ENCODE measurements at places on chromosomes 2 and 18. TPM values are rescaled to one million over a fixed set of nuclear protein-coding genes. Genes with fewer than 3 reads are reported as not detected.

The CEP192 gene
- 34.1 TPM for total RNA-seq

GRCh38 chr2:231362555-231363184 lies 32.8 kb upstream of the B3GNT7 start:
- DNase-seq = no peak

- DNase-seq = no peak
Observed at GRCh38 chr2:238108423-238109183, 8.5 kb downstream of the ESPNL start.

DNA sequence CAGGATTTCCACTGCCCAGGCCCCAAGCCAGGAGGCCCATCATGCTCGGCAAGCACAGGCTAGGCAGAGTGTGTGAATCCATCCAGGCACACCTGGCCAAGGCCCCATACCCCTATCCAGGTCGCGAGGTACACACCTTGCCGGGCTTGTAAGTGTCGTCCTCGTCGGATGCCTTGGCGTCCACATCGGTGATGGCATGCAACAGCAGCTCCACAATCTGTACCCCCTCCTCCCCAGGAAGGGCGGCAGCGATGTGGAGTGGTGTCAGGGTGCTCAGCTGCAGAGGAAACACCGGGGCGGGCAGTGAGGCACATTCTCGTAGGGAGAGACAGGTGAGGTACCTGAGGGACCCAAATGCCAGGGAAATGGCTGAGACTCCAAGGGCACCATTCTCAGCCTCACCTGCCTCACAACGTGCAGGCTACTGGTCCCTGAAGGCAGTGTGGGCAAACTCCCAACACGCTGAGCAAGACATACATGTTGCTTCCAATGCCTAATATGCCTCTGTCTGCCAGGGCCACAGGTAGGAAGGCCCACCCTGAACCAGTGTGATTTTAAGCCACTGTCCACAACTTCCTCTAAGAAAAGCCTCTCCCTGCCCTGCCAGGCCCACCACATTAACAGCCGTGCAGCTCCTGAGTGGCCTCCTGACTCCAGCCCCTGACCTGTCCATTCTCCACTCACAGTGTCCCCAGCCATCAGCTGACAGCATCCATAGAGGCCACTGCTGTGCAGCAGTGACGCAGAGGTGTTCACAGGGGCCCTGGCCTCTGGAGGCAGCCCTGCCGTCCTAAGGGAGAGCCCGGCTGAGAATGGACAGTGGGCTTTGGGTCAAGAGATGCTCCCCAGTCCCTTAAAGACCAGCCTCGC lies 44.9 kb downstream of the ANKMY1 start:
- no peak for DNase-seq

The ECEL1 gene
- not detected for total RNA-seq

- no peak for DNase-seq
Observed at GRCh38 chr2:222307143-222307756, 8.5 kb upstream of the PAX3 start.

GRCh38 chr2:148560496-148560895 lies 84.1 kb upstream of the EPC2 start:
- DNase-seq = peak; percentile 57

GRCh38 chr2:160570376-160570775 lies 76.8 kb upstream of the RBMS1 start:
- DNase-seq = no peak

DNA sequence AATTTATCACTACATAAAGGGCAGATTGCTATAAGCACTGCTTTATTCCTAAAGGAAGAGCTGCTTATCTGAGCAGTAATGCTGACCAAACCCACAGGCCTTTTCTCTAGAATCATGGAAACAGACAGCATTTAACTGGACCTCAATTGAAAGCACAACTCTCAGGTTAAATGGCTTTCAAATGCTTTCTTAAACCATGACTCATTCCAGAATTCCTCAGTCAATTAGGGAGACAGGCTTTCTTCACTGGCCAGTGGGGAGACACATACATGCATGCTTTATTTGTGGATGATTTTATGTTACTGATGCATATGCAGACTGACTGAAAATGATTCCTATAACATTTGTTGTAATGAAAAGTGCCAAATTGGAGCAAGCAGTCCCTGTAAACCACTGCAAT lies 114.6 kb downstream of the ACVR1 start:
- DNase-seq = no peak

GRCh38 chr2:137031731-137032130 lies 266.4 kb downstream of the THSD7B start:
- no peak for DNase-seq

DNA sequence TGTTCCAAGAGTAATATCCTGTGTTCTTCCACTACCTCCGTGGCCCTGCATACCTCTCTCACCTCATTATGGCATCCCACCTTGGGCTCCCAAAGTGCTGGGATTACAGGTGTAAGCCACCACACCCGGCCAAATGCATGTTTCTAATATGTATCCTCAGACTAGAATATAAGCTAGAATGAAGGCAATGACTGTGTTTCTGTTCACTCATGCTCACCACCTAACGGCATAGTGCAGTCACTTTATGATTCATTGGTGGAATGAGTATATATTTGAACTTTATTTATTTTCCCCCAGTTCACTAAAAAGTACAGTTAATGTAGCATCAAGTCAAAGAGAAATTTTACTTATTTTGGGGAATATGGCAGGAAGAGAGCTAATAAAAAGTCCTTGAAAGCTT lies 11.3 kb downstream of the PIGN start:
- DNase-seq = no peak

- DNase-seq = no peak
Observed at GRCh38 chr2:25479761-25480160, 138.0 kb upstream of the DNMT3A start.

The ZNF396 gene
- total RNA-seq = 1.3 TPM

DNA sequence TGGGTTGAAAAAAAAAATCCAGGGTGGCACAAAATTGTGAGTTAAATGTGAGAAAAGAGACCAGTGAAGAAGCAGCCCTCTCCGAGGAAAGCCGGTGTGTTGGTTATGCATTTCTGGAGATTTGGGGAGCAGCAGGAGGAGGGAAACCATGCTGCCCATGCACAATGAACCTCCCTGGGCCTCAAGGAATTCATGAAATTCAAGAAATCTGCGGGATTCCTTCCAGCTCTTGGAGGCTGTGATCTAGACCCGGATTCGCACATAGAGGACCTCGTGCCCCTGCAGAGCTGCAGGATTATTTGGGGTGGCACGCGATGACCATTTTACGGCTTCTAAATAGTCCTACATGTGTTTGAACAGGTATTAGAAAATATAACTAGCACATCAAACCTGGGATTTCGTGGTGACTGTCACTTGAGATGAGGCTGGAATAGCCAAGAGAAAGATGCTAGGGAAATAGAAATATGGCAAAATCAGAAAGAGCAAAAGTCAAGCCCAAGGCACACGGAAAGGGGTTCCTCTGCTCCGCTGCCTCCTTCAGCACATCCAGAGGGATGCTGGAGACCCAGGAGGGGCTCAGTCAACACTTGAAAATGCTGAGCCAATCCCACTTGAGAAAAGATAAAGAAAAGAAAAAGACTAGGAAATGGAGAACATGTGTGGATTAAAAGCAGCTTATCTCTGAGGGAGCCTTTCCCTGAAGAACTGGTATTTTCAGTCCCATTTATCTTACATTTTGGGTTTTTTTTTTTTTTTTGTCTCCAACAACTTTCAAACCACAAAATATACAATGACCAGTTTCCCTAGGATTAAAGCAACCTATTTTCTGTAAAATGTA lies 22.0 kb downstream of the KCTD1 start:
- DNase-seq = no peak

- no peak for DNase-seq
Observed at GRCh38 chr2:23703583-23704385, 223.1 kb downstream of the ATAD2B start.

The CPLX4 gene
- under 0.01 TPM for total RNA-seq

GRCh38 chr18:49170925-49171505 lies 220.2 kb upstream of the SMAD7 start:
- DNase-seq = no peak

GRCh38 chr18:58497845-58498244 lies 131.0 kb downstream of the ALPK2 start:
- no peak for DNase-seq

GRCh38 chr2:203675086-203675485 lies 31.4 kb upstream of the CD28 start:
- DNase-seq = no peak

DNA sequence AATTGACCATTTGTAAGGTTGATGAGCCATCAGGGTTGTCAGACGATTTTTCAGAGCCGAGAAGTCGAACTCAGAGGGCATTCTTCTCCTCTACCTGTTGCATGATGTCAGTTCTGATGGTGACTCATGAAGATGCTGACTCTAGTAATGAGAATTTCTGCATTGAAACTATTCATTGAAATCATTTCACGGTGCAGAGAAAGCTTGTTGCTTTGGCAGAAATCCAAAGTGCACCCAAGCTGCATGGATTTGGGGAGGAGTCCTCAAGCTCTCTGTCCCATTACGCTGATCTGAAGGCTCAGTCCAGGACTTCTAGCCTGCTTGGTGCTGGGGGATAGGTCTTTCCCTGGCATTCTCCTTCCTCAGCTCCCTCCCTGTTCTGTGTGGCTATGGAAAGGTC lies 125.7 kb upstream of the PXDN start:
- no peak for DNase-seq

DNA sequence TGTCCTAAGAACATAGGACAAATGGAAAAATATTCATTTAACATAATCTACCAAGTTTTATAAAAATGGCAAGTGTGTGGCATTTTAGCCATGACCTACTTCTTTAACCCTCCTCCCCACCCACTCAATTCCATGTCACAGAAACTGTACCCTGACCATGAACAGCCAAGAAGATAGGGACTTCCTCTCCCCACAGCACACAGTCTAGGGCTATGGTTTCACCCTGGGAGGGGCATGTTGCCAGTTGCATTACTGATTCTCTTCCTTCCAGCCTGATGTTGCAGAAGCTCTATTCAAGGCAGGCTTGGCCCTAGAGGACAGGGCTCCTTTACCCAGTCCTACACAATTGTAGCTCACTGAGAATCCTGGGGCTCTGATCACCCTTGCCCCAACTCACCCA lies 153.6 kb upstream of the KLF7 start:
- no peak for DNase-seq

DNA sequence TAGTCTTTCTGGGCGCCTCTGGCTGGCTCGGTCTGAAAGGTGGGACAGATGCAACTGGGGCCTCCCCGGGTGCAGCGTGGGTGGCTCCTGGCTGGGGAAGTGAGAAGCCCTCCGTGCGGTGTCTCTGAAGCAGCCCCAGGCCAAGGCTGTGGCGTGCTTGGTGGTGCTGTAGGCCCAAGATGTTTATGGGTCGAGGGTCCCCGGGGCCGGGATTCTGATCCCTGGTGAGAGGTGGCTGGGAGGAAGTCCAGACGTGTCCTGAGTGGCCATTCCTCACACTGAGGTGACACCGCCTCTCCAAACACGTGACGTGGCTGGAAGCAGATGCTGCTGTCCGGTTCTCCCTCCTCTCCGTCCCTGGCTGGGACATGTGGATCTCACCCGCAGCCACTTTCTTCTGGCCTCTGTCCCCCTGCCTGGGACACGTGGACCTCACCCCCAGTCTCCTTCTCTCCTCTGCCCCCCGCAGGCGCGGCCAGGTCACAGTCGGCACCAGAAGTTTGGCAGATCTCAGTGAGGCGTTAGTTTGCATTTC lies 12.6 kb downstream of the RTP5 start:
- peak; percentile 14 for DNase-seq

- DNase-seq = peak; percentile 63
Observed at GRCh38 chr2:217636991-217637561, 365.7 kb downstream of the TNS1 start.

All from fibroblast of villous mesenchyme (primary cell).